ENCODE measurements at places on chromosomes 16 and 17.
A peak's percentile ranks its signal among the peaks of the same experiment; 100 is the strongest.

DNA sequence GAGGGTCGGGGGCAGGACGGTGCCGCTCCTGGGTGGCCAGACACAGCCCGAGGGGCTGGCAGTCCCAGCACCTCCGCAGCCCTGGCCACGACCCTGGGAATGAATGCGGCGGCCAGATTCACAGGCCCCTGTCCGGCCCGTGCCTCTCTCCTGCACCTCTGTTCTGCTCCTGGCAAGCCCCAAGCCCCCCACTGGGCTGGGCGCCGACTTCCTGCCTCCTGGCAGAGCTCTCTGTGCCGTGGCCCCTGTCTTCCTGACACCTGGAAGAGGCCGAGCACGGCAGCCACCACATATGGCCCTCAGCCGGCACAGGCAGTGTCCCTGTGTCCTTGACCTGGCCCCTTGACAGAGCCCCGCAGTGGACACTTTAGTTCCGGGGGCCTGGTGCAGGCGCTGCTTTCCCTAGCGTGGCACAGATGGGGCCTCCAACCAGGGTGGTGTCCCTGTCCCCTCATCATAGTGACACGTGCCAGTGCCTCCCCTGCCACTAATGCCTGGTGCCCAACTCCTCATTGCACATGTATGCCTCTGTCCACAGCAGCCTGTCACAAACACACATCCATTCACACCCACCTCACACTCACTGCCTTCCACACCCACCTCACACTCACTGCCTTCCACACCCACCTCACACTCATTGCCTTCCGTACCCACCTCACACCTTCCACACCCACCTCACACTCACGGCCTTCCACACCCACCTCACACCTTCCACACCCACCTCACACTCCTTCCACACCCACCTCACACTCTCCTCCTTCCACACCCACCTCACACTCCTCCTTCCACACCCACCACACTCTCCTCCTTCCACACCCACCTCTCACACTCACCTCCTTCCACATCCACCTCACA is 110.6 kb upstream of the PLCG2 start:
- no peak for DNase-seq

DNA sequence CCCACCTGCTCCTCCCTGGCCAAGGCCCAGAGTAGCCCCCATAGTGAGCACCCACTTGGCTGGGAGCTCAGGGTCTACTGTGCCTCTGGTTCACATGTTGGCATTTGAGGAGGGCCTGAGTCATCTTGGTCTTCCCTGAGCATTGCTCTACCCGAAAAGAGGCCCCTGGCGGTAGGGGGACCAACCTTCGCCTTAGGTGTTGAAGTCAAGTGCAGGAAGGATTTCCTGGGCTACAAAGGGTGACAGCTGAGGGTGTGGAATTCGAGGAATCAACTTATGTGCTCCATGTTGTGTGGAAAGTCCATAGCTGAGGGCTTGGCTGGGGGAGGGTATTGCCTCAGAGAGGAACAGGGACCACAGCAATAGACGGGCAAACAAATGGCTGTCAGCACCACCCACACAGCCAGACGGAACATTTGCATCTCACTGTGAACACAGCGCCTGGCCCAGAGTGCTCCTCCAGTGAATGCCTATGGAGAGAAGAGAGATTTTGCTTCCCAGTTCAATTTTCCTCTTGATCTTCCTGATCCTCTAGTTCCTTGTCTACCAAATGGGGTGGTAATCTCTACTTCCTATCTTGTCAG is 35.6 kb upstream of the NGFR start:
- no peak for DNase-seq

- DNase-seq = no peak
Measured at GRCh38 chr17:42097691-42098631, at the start of gene ZNF385C. Gene ZNF385C, minus strand, starts transcription at chr17:42098473. Its CDS starts 35,417 bp downstream, at chr17:42063056.

- DNase-seq = peak; percentile 65
Measured at GRCh38 chr16:24041834-24042631, 206.2 kb downstream of the PRKCB start.

DNA sequence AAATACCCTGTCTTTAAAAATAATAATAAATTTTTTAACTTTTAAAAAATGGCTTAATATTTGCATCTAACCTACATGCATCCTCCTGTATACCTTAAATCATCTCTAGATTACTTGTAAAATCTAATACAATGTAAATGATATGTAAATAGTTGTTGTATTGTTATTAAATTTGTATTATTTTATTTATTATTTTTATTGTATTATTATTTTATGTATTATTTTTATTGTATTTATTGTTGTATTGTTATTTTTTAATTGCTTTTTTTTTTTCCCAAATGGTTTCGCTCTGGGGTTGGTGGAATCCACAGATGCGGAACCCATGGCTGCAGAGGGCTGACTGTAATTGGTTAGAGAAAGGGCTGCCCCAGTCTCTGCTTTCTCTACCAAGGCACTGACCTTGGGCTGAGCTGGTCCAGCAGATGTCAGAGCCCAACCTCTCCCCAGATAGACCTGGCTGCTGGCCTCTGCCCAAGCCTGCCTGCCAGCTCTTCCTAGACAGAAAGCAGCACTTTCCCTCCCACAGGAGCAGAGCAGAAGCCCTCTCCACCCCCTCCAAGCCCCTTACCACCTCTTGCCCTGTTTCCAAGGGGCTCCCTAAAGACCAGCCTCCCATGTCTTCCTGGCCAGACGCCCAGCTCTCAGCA is 183.8 kb downstream of the GSG1L start:
- no peak for DNase-seq

DNA sequence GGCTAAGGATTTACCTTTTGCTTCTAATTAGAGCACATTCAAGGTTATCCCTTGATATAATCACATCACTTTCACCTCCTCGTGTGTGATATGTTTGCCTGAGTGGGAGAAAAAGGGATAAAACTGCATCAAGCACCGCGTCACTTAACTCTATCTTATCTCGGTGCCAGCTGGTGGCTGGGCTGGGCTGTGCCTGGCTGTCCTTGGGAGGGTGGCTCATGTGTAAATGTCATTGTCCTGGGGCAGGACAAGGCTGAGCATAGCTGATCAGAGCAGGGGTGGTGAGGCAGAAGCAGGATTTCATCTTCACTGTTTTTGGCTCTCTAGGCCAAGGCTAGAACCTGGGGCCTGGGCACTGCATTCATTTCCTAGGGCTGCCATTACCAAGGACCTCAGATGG is 105.3 kb downstream of the RAP1GAP2 start:
- no peak for DNase-seq

- DNase-seq = no peak
Measured at GRCh38 chr17:29078183-29079045, 35.5 kb downstream of the PIPOX start.

DNA sequence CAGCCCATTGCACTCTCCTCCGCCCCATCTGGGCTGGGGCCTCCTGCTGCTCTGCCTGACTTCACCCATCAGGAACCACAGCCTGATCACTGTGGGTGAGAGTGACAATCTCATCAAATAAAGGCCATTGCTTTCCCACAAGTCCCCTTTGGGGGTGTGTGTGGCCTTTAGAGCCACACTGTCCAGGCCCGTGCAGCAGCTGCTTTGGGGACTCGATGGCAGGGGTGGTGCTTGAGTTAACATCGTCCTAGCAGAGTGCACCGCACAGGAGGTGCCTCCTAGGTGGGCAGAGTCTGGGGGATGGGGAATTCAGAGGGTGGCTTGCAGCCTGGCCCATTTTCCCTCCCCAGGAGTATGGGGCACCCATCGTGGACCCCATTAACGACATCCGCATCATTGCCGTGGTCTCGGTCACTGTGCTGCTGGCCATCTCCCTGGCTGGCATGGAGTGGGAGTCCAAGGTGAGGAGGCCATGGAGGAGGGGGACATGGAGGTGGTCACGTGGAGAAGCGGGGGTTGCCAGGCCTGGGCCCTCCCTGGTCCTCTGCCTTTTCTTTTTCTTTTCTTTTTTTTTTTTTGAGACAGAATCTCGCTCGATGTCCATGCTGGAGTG is 5.4 kb downstream of the SLC12A3 start:
- DNase-seq = no peak

DNA sequence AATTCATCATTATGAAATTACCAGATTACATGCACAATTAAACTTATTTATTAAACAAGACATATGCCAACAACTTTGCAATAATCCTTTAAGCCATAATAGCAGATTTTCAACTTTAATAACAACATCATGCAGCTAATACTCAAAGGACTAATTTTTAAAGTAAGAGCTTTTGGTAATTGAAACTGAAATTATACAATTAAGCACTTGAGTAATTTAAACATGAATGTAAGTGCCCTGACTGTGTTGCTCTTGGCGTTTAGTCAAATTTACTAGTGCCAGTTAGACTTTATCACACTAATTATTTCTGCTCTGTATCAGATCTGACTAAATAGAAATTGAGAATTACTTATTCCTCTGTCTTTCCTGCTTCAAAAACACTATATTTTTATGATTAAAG is 46.8 kb upstream of the PSMD7 start:
- DNase-seq = no peak

DNA sequence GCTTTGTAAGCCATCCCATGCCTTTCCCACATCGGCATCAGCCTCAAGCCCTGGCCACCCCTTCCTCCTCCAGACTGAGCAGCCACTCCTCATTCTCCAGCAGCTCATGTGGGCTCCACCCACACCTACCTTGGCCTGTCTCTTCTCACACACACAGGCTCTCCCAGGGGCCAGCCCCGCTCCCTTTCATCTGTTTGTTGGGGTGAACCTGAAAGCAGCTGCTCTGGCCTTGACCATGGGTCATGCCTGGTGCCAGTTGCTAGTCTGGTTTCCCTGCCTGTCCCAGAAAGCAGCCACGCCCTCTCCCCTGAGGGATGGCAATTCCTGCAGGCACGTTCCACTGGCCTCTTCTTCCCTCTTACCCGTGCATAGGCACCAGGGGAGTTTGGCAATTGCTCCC is 11.4 kb upstream of the TMEM238L start:
- DNase-seq = no peak

DNA sequence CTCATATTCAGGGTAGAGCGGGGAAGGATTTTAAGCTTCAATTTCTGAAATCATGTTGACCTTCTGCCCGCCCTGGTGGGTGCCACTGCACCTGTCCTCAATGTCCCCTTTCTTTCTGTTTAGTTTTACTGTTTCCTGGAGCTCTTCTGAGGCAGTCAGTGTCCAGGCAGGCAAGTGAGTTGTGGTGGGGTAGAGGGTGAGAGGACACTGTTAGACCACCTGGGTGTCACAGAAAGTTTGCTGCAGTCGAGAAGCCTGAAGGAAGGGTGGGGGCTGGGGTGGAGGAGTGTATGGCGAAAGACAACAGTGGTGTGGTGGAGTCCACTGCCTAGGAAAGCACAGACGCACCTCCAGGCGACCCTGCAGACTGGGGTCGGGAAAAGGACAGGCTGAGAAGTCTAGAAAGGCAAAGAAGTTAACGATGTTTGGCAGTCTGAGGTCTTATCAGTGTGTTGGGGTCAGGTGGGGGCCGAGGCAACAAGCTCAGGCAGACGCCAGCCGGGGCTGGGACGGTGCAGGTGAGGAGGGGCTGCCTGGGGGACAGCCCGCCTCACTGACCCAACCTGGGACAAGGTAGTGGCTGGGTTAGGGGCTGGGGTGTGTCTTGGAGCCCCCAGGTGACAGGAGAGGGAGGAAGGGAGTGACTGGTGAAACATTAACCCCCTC is 23.3 kb upstream of the HOXB13 start:
- DNase-seq = no peak

DNA sequence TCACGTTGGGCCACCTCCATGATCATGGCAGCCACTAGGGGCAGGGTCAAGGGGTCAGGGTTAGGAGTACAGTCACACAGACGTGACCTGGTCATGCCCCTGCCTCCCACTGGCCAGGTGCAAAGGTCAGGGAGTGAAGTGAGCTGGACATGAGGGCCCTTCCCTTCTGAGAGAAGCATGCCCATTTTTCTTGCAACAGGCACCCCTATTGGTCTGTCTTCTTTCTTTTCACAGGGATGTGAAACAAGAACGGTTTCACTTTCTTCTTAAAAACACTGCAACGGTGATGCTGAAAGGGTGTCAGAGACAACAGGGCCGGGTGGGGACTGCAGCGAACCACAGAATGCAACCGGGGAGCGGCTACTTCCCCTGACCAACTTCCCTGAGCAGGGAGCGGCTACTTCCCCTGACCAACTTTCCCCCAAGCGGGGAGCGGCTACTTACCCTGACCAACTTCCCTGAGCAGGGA is 52.1 kb upstream of the DOC2B start:
- no peak for DNase-seq

- no peak for DNase-seq
Measured at GRCh38 chr16:56632848-56633365, 448 bp downstream of the MT1M start.

GRCh38 chr17:31561469-31562375 is 170.2 kb downstream of the RAB11FIP4 start:
- DNase-seq = no peak

DNA sequence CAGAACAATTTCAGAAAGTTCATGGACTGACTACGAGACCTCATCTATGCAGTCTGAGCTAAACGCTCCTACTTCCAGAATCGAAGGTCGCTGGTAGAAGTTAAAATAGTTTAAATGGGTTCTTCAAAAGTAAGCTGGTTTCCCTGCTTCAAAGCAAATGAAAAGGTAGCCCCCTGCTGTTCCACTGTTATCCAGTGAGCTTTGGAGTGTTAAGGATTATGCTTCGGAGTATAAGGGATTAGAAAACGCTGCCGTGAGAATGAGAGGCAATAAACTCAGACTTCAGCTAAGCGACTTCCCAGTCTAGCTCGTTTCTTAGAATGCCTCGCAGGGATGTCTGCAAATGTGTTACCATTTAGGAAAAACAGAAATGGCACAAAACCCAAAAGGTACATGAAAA is 12.4 kb downstream of the MLYCD start:
- no peak for DNase-seq

GRCh38 chr17:53462393-53462811 is 360.3 kb upstream of the KIF2B start:
- DNase-seq = no peak

DNA sequence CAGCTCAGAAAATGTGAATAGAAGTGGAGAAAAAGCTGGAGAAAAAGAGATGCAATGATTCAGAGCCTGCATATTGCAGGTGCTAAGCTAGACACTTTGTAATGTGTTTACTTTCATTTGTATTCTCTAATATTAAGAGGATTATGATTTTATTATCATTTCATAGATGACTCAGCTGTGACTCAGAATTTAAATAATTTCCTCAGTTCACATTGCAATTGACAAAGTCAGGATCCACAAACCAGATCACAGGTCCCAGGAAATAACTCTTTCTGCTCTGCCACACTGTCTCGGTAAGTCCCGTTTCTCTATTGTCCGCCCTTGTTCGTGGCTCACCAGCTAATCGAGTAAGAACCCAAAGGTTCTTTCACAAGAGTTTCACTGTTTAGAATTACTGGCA is 235.4 kb upstream of the MON1B start:
- DNase-seq = no peak

GRCh38 chr16:84091460-84091859 is 25.3 kb downstream of the MBTPS1 start:
- no peak for DNase-seq

GRCh38 chr17:1120596-1121441 is 59.0 kb downstream of the ABR start:
- no peak for DNase-seq

- peak; percentile 18 for DNase-seq
Measured at GRCh38 chr16:2881783-2882649, 999 bp upstream of the FLYWCH2 start.

- peak; percentile 21 for DNase-seq
Measured at GRCh38 chr17:60535382-60536279, 9.6 kb upstream of the APPBP2 start.

DNA sequence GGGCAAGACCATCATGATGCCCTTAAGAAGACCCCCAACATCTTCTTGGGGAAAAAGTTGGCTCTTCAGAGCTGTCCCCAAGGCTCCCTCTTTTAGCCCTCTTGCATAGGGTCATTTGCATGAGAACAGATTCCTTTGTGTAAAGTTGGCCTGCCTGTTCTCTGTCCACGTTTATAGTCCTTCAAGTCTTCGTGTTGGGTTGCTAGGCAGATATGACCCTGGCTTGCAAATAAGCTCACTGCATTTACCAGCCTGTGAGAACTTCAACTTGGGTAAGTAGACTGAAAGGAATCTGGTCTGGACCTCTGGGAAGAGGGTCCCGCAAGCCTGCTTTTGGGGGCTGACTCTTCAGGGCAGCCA is 2.9 kb downstream of the ARSG start:
- DNase-seq = no peak

All from mucosa of gallbladder (tissue), 1 donor.